ENCODE measurements at places on chromosomes 13 and 19.

DNA sequence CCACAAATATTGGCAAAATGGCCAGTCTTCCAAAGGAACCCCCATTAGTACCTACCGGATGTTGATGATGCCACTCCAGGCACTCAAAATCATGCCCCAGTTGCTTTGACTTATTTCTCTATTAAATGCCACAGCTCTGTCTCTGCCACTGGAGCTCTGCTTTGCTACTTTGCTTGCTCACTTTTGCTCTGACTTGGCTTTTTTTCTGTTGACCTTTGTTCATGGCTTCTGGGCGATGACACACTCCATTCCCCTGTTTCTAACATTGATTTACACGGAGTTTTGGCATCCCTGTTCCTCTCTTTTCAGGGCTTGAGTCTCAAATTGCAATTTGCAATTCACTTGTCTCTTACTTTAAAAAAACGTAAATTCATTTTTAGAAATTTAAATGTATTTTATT, 217.1 kb upstream of the SPRY2 start:
- no peak for DNase-seq

DNA sequence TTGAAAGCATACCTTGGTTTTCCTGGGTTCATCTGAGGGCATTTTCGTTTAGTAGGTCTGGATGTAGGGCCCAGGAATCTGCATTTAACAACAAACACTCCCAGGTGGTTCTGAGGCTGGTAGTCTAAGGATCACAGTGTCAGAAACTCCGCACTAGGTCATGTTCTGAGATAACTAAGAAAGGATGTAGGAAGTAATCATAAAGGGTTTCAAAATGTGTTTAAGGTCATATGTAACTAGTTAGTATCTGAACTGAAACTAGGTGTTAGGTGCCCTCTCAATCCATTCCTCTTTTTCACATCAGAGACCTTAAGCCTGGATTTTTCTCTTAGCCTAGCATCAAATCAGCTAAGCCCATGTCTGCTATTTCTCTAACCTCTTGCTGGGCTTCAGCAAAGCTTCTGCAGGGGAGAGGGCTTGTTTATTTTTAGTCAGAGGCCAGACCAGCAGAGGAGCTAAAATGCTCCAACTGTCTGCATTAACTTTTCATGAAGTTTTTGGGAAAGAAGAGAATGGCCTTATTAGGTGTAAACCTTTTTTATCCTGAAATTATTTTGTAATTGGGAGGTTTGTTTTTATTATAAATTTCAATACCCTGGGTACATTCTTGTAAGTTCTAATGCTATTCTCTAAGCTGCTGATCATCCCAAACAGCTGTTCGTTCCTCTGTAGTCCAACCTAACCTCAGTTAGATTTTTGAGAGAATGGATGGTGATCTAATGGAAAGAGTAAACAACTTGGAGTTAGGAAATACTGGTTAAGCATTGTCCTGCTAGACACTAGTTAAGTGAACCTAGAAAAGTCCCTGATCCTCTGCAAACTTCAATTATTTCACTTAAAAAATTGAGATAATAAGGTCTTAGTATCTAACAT, 262.8 kb upstream of the RFC3 start:
- DNase-seq: no peak

DNA sequence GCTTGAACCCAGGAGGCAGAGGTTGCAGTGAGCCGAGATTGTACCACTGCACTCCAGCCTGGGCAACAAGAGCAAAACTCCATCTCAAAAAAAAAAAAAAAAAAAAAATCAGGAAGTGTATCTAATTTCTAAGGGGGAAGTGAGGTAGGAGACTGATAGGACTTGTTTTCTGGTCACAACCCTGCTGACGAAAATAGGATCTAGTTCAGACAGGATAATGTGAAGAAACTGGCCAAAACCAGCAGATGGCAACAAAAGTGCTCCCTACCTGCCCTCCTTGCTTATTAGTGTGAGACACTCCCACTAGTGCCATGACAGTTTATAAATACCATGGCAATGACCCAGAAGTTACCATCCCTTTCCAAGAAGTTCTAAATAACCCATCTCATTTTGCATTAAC, 36.0 kb upstream of the KPNA3 start:
- no peak for DNase-seq

- DNase-seq: no peak
Observed at GRCh38 chr19:35460608-35461007, 12.6 kb downstream of the FFAR2 start.

DNA sequence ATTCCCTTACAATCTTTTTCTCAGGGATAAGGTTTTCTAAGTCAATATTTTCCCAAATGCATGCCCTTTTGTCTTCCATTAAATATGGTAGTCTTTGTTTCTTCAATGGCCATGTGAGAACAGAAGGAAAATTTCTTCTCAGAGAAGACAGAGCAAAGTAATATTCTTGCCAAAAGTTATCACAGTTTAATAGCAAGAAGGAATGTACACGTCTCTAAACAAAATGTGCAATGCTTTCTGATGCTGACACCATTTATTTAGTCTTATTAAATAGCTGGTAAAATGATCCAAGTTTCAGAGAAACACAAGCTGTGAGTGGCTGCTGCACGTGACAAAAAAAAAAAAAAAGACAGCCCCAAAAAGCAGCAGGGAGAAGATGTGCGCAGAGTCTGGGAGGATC, 542.5 kb downstream of the GPC6 start:
- no peak for DNase-seq

DNA sequence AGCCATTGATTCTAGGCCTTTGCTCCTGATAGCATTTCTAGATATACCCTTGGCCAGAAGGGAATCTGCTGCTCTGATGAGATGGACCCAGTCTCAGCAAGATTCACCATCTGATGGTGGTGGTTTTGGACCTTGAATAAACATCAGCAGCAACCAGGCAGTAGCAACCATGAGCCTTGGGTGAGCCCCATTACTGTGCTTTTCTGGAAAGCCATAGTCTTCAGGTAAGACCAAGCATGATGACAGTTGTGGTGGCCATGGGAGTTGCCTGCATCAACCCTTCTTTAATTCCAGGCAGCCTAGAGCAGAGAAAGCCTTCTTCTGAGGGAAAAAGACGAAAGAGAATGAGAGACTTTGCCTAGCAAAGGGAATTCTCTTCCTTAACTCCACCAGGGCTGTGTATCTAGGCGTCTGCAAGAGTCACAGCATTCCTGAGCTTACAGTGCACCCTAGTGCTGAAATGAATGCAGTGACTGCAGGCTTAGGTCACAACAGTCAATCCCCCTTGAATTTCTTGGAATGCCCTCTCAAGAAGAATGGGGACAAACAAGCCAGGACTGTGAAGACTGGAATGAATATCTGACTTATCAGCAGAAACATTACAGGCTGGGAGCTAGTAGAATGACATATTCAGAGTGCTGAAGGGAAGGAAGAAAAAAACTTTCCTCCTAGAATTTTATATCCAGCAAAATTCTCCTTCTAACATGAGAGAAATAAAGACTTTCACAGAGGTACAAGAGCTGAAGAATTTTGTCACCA, 942.4 kb upstream of the PCDH20 start:
- no peak for DNase-seq

- no peak for DNase-seq
Observed at GRCh38 chr19:13063461-13064091, 39.1 kb downstream of the LYL1 start.

- DNase-seq: no peak
Observed at GRCh38 chr13:88456151-88456550, 785.0 kb downstream of the SLITRK5 start.

DNA sequence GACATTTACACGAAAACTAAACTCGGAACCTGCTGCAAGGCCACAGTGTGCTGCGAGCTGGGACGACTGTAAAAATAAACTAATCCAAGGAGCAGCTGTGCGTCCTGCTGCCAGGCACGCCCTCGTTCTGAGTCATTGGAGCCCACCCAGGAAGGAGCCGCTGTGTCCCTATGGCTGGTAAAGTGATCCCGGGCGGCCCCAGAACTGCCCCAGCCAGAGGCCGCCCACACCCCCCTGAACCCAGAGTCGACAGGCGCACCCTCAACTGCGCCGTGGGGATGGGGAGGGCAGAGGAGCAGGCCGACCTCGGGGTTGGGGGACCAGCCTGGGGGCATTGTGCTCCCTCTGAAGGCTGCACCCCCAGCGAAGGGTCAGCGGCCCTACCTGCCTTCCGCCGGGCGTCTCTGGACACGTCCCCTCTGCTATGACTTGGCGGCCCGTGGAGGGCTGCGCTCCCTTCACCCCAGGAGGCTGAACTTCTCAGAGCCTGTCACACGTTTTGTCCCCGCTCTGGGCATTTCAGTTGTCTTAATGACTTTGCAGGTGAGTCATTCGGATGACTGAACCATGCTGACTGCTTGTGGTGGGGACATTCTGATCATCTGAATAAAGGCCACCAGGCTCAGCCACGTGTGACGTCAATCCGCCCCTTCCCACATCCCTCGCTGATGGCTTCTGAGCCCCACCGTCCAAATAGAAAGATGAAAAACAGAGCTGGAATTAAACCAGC, 42.7 kb downstream of the ADPRHL1 start:
- DNase-seq: no peak

DNA sequence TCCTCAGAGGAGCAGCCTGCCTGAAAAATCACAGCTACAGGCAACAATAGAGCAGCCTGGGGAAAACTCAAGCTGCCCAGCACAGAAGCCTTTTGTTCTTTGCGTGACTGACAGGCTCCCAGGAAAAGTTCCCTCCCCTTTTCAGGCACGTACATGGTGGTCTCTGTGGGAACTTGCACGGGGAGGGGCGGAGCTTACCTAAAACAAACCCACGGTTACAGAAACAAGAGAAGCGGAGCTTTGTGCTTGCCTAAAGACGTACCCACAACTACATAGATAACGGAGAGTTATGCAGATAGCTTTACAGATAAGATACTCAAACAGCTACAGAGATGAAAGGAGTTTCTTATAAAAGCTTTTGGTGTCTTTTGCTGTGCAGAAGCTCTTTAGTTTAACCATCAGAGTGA, 11.4 kb downstream of the ETFB start:
- no peak for DNase-seq

GRCh38 chr13:26895808-26896466, 135.4 kb upstream of the GPR12 start:
- no peak for DNase-seq

DNA sequence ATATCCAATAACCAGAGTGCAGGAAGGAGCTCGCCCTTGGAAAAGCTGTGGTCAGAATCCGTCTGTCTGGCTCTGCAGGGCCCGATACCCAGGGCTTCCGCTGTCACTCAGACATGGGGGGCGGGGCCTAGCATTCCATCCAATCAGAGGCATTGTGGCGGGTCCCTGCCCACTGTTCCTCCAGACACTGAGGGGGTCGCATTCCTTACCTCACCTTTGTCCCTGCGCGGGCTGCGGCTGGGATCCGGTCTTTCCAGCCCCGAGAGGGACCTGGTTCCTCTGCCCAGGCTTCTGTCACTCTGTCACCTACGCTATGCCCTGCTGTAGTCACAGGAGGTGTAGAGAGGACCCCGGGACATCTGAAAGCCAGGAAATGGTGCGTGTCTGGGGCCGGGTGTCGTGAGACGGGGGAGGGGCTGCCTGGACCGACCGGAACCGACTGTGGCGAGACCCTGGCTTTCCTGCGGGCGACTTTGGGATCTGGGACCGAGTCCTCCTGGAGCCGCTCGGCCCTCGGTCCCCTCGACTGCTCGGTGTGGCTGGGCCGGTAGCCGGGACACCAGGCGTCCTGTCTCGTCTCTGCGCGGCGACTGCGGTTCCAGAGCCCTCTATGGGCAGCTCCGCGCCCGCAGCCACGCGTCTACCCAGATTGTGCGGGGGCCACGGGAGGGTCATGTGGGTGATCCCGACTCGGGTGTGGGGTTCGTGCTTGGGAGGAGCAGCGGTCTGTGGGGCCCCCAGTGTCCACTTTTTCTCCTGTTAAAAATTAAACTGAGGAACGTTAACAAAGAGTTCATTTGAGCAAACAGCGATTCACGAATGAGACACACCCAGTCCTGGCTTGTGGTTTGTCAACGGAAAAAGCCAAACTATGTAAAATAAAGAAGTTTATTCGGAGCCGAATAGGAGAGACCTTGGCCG, at the start of gene ZNF69:
Gene ZNF69, plus strand, starts transcription at position 172 of the 921 bp plus-strand sequence. Its CDS starts 142 bp downstream, at position 314.
- DNase-seq: peak; percentile 34

- DNase-seq: no peak
Observed at GRCh38 chr13:39451301-39451700, 151.7 kb downstream of the LHFPL6 start.

DNA sequence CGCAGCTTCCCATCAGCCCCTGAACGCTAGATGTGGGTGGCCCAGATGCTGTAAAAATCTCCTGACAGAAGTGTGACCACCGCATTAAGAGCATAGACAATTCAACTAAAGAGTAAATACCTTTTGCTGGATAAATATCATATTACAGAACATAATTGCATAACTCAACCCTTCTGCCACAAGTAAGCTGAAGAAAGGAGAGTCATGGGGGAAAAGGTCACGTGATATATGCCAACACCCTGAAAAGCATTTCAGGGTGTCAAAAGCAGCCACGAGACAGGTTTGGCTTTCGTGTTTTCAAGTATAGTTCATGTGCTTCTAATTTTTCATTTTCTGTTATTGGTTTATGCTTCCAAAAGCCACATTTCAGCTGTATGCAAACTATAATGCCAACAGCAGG, 71.3 kb downstream of the LHFPL6 start:
- DNase-seq: no peak

- peak; percentile 59 for DNase-seq
Observed at GRCh38 chr19:55626350-55626749, 2.0 kb upstream of the ZNF784 start.

DNA sequence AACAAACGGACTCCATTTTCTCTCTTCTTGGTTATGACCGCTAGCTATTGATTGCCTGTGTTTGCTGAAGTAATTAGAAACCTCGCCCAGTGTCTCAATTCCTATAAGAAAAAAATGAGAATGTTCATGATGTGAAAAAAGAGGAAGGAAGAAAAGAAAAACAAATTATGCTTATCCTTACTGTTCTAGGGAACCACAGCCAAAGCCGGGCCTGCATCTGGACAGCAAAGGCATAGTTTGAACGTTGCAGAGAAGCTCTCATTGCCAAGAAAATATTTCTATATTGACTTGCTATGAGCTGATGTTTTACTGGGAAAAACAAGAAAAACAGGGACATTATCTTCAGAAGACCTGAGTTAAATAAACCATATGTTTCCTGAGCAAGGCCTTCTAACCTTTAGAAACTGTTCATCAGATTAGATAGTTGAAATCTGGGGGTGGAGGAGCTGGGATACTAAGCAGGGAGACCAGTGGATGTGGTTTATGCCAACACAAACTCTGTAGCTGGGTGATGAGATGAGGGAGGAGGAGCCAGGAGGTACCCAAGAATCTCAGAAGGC, 55.0 kb downstream of the EFNB2 start:
- no peak for DNase-seq

All from T-helper 2 cell (primary cell).